ENCODE measurements at places on chromosomes 5 and 9.

GRCh38 chr5:5356765-5357164 is 65.7 kb upstream of the ICE1 start:
- DNase-seq: no peak

DNA sequence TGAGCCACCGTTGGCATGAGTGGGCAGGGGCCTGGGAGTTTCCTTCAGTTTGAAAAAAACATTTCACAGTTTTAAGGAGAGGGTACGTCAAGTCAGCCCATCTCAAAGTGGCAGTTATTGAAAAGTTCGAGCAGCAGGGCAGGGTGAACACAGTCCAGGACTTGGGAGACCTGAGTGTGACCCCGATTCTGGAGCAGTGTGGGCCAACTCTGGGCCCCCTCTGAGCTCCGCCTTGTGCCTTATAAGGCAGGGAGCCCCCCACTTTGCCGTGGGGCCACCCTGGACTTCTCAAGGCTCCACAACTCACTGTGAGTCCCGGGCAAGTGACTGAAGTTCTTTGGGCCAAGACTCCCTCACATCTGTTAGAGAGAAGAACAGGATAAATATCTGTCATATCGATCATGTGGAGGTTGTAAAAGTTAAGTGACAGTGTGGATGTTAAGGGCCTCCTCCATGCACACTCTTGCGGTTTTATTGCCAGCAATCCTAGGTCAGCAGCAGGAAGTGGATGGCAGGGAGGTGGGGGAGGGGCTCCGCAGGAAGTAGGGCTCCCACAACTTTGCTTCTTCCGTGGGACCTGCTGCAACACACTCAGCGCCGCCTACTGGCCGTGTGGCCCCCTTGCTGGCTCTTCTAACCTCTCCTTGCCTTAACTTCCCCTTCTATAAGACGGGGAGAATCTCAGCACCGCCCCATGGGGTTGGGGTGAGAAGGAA is 38.4 kb downstream of the HRH2 start:
- DNase-seq: peak; percentile 80

DNA sequence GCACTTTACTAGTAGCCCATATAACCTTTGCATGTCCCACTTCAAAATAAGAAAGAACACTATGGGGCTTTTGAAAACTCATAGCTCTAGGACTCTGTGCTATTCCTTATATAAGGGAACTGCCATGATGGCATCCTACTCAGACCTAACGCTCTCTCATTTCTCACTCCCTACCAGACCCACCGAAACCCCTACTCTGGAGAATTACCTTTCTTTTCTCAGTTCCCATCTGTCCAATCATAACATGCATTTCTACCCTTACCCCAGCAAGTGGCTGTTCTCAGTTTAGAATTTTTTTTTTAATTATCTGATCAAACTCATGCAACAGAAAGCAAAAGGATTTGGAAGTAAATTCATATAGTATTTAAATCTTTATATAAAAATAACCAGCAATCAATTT is 27.3 kb downstream of the CARNMT1 start:
- no peak for DNase-seq

- no peak for DNase-seq
Observed at GRCh38 chr5:150180241-150181026, 9.4 kb upstream of the SLC6A7 start.

- peak; percentile 21 for DNase-seq
Observed at GRCh38 chr9:134619448-134619982, 22.1 kb upstream of the COL5A1 start.

DNA sequence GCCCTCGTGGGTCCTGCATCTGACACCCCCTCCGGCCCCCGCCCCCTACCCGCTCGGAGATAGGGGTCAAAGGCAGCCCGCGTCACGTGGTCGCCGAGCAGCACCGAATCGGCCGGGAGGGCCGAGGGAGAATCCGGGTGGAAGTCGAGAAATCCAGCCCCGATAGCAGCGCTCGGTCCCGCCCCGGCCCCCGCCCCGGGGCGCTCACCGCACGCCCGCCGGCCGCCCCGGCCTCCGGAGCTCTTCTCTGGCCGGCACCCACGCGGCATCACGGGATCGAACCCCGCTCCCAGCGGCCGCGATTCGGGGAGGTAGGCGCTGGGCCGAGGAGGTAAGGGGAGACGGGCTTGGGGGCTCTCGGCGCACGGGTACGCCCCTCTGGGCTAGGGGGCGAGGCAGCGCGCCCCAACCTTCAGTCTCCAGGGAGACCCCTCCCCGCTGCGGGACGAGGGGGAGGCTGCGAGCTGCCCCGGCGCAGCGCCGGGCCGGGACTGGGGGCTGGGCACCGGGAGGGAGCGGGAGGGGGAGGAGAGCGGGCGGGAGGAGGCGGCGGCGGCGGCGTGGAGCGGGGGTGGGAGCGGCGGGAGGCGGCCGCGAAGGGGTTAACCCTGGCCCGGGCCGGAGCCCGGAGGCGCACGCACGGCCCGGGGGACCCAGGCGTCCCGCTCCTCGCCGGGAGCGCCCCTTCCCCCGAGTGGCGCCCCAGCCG is 22.1 kb upstream of the NDST1 start:
- no peak for DNase-seq

DNA sequence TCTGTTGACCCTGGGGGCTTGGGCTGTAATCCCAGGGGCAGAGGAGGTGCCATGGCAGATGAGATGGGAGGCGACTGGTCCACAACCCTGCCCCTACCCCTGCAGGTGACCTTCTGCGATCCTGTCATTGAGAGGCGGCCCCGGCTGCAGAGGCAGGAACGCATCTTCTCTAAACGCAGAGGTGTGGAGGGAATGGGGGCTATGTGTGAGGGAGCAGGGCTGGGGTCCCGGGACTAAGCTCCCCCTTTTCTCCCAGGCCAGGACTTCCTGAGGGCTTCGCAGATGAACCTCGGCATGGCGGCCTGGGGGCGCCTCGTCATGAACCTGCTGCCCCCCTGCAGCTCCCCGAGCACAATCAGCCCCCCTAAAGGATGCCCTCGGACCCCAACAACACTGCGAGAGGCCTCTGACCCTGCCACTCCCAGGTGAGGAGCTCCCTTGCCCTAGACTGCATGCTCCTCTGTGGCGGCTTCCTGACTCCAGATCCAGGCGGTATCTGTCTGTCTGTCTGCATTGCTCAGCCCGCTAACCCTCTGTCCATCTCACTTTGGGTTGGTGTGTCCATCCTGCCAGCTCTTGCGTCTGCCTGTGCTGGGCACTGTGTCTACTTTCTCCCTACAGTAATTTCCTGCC is 9.9 kb downstream of the ZDHHC12 start:
- no peak for DNase-seq

GRCh38 chr9:1457460-1457859 is 407.3 kb downstream of the DMRT2 start:
- DNase-seq: no peak

Measured in activated CD8-positive, alpha-beta memory T cell treated with anti-CD3 and anti-CD28 coated beads, Interleukin-2, amount 10 ng/mL, durations not matched to agents 7 days and 5 days (primary cell).